ENCODE measurements at places on chromosomes 12 and 14.
A peak's percentile ranks its signal among the peaks of the same experiment; 100 is the strongest.

GRCh38 chr14:59020382-59020781, 168.1 kb upstream of the DAAM1 start:
- DNase-seq, result peak; percentile 17

- DNase-seq, result no peak
Measured at GRCh38 chr12:120077260-120077659, 39.3 kb downstream of the RAB35 start.

- DNase-seq, result no peak
Measured at GRCh38 chr12:93056971-93057535, 128.0 kb upstream of the EEA1 start.

- no peak for DNase-seq
Measured at GRCh38 chr14:56798447-56799342, 11.6 kb downstream of the OTX2 start.

DNA sequence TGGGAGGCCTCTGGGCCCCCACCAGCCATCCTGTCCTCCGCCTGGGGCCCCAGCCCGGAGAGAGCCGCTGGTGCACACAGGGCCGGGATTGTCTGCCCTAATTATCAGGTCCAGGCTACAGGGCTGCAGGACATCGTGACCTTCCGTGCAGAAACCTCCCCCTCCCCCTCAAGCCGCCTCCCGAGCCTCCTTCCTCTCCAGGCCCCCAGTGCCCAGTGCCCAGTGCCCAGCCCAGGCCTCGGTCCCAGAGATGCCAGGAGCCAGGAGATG, 729 bp upstream of the GAPDH start:
- no peak for DNase-seq

GRCh38 chr12:113134071-113134470, 1.5 kb downstream of the RASAL1 start:
- no peak for DNase-seq

DNA sequence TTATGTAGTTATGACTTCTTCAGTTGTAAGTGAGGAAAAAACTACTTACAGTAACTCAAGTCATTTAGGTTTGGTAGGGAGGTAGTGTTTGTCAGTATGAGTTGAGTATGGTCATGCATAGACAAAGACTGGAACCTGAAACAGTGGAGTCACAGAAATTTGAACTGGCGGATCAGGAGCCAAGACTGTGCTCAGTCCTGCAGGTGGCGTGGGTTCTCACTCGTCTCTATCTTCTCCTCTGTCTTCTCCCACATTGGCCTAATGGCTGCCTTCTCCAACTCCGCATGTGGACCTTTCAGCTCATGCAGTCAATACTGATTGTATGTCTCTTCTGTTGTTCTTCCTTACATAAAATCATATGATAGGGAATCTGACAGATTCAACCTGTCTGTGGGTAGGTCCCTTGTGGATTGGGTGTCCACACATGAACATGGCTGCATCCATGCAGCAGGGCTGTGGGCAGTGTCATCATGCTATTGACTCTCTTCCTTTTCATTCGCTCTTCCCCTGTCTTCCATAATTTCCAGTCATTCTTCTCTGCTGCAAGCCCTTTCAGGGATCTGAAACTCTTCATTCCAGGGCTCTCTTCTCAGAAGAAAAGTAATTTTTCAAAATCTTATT, 78.8 kb upstream of the NEDD1 start:
- no peak for DNase-seq

GRCh38 chr14:106442857-106443256, 916.5 kb downstream of the TMEM121 start:
- peak; percentile 21 for DNase-seq

- peak; percentile 38 for DNase-seq
Measured at GRCh38 chr12:107134558-107134957, 41.2 kb upstream of the CRY1 start.
